Posterior vena cava (tissue), 2 donors: ENCODE measurements at places on chromosomes 11 and 22.

- DNase-seq = no peak
Observed at GRCh38 chr11:15119826-15120225, 5.1 kb downstream of the INSC start.

DNA sequence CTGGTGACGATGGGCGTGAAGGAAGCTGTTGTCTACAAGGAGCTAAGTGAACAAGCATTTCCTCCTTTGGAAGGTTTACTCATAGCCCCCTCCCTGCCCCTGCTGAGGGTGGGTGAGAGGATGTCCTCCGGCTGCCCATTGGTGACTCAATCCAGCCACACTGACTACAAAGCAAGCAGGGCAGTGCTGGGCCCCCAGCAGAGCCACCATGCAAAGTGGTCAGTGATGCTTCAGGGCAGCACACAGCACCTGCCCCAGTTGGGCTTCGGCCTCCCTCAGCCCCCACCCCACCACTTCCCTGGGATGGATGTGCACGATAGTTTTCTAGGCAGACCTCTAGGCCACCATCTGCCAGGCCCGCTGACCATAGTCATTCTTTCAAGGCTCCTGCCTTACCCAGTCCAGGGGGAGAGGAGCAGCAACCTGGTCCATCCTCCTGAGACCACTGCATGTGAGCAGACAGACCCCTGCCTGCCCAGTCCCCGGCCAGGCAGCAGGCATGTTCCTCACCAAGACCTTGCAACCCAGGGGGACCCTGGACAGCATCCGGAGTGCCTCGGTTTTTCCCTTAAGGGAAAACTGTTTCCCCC lies 125.1 kb downstream of the BCR start:
- peak; percentile 77 for DNase-seq

- peak; percentile 38 for DNase-seq
Observed at GRCh38 chr22:19046719-19047609, 75.2 kb downstream of the DGCR2 start.

GRCh38 chr11:66011785-66012303 lies at the start of gene CST6:
TSS of gene CST6 (plus strand) at chr11:66012008. CDS start at chr11:66012045, 37 bp downstream.
- DNase-seq = no peak

- DNase-seq = no peak
Observed at GRCh38 chr11:26243426-26243825, 88.5 kb upstream of the ANO3 start.

DNA sequence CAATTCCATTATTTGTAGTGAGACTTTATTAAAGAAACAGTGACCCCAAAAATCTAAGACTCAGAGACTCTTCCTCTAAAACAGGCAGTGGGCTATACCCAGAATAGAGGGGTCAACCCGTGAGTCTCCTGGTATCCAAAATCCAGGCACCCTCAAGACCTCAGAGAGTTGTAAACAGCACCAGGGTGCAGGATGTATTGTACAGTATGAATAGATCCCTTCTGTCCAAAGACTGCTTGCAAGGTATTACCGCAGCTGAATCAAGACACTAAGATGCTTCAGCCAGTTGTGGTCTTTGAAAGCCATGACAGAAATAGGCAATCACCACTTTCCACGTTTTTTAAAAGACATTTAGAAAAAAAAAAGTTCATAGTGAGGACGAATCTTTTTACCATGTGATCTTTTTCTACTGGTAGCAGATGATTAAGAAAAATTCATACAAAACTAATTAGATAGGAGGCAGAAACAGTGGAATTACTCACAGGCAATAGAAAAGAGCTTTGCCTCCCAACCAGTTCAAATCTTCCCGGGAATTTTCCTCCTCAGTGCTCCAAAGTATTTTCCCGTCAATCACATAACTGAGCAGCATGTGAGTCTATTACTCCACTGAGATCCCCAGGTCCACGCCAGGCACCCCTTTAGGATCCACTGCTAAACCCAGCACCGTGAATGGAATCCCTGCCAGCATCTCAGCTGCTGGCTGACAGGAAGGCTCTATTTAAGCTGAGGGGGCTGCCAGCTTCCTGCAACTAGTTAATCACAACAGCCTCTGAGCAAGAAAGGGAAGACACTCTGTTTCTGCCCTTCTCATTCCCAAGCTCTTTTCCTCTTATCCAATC lies 113.1 kb downstream of the ETS1 start:
- no peak for DNase-seq

DNA sequence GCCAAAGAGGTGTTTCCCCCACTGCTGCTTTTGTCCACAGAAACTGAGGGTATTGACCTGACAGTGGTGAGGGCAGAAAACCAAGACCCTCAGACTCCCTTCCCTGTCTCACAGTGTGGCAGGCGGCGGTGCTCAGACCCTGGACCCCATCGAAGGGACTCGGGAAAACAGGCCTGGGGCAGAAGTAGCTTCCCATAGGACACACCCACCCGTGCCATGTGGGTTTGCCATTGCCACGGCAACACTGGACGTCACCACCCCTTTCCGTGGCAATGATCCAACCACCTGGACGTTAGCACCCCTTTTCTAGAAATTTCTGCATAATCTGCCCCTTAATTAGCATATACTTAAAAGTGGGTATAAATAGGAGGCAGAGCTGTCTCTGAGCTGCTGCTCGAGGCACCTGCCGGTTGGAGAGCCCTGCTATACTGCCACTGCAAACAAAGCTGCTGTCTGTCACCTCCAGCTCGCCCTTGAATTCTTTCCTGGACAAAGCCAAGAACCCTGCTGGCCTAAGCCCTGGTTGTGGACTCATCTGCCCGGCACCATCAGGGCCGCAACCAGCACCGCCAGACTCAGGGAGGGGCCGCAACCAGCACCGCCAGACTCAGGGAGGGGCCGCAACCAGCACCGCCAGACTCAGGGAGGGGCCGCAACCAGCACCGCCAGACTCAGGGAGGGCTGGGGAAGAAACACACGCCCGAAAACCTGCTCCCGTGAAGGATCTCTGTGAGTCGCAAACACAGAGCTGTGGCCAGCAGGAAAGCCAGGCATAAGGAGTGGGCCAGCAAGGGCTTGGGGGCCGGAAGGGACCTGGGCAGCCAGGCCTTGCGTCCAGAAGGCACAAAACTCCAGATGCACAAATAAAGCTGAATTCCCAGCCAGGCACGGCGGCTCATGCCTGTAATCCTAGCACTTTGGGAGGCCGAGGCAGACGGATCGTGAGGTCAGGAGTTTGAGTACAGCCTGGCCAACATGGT lies 10.4 kb downstream of the MLC1 start:
- peak; percentile 69 for DNase-seq

GRCh38 chr11:95147364-95147905 lies 57.8 kb downstream of the ENDOD1 start:
- DNase-seq = no peak

- no peak for DNase-seq
Observed at GRCh38 chr22:19932367-19933206, 9.0 kb upstream of the COMT start.

- no peak for DNase-seq
Observed at GRCh38 chr11:45449036-45449601, 163.0 kb upstream of the SYT13 start.

- DNase-seq = no peak
Observed at GRCh38 chr11:13073119-13073981, 64.2 kb downstream of the RASSF10 start.

DNA sequence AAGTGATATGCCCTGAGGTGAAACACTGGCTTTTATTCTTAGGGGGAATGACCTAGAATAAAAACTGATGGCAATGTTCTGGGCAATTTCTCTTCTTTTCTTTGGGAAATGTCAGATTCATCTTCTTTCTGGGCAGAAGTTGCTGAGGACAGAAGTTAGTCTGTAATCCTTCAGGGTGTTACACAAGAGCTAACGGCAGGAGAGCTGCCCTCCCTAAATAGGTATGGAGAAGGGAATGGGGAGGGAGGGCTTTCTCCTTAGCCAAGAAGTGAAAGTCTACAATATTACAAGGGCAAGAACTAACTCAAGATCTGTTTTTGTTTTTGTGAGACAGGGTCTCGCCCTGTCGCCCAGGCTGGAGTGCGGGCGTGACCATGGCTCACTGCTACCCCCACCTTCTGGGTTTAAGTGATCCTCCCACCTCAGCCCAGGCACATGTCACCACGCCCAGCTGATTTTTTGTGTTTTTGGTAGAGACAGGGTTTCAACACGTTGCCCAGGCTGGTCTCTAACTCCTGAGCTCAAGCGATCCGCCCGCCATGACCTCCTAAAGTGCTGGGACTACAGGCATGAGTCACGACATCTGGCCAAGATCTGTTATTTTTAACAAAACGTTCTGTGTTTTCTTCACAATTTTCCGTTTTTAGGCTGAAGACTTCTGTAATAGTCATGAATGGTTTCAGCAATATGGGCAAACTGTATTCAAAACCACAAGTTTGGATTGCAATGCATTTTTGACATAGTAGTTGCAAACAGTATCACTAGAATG lies 7.2 kb downstream of the PIWIL4 start:
- DNase-seq = no peak

GRCh38 chr22:49214976-49215375 lies 612.7 kb downstream of the BRD1 start:
- DNase-seq = peak; percentile 65

GRCh38 chr11:128448981-128449713 lies 138.2 kb downstream of the ETS1 start:
- DNase-seq = no peak

- no peak for DNase-seq
Observed at GRCh38 chr11:10529279-10529678, 11.7 kb downstream of the RNF141 start.

- DNase-seq = no peak
Observed at GRCh38 chr22:38513063-38513462, 7.0 kb upstream of the DDX17 start.

DNA sequence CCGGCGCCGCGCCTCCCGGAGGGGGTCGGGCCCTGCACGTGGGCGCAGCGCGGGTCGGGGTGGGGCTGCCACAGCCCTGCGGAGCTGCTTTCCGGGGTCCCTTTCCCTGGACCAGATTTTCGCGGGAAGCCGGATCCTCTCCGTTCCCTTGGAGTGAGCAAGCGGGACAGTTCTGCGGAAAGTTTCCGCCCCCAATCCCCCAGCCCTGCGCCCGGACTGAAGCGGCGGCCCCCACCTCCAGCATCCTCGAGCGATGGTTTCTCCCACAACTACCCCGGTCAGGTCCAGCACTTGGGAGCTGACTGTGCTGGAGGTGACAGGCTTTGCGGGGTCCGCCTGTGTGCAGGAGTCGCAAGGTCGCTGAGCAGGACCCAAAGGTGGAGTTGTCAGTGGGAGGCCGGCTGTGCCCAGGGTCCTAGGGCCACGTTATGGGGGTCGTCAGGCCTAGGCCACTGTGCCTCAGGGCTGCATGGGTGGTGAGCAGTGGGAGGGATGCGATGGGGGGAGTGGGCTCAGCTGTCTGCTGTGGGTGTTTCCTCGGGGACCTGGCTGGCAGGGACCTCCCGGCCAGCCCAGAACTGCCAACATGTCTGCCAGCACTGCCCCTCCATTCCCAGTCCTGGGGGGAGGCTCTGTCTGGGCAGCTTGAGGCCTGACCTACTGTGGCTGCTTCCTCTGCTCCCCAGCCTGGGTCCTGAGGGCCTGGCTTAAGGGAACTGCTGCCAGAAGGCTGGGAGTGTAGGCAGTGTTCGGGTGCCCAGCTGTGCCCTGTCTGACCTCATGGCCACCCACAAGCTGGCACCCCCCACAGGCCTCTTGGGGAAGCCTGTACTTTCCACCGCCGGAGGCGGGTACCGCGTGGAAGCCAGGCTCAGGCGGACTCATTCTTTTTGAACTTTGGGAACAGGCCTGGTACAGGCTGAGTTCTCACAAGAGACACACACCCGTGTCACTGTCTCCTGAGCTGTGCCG lies 726 bp downstream of the ST3GAL4 start:
- DNase-seq = peak; percentile 84

DNA sequence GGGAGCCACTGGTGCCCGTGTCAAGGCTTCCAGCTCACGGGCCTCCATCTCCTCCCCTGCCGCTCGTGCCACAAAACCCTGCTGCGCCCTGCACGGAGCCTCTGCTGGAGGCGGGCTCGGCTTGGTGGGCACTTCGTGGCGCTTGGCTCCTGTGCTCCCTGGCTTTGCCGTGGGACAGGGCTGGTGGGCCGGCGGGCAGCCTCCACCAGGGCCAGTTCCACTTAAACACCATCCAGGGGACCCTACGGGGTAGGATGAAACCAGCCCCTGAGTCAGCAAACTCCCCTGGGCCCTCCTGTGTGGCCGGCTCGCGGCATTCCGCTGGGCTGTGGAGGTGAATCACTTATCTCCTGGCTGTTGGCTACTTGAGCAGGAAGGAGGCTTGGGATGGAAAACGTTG lies 1304.6 kb downstream of the BRD1 start:
- DNase-seq = no peak

DNA sequence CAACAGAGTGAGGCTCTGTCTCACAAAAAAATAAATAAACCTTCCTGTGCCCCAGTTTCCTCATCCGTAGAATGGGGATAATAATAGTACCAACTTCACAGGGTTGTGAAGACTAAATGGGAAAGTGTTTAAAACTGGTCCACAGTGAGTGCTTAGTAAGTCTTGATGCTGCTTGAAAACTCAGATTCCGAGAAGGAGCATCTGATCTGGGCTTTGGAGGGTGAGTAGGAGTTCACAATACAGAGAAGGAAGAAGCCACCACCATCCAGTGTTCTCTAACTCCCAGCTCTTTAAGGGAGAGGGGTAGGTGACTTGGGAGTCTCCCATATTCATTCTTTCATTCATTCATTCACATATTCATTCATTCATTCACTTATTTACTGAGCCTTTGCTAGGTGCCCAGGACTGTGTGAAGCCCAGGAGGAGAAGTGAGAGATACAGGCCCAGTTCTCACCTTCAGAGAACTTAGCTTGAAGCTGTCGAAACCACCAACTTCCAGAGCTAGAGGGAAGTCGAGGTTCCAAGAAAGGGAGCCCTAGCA lies 17.7 kb downstream of the CYTH4 start:
- DNase-seq = no peak

DNA sequence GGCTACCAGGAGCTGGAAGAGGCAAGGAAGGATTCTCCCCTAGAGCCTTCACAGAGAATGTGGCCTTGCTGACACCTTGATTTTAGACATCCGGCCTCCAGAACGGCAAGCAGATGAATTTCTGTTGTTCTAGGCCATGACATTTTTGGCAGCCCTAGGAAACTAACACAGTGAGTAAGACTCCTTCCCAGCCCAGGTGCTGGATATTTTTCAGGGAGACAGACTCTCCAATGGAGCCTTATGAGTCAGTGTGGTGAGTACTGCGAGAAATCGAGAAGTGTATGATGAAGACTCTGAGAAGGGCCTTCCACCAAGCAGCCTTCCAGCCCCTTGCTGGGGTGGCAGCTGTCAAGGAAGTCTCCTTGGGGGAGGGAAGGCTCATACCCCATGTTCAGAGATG lies 114.4 kb downstream of the OSBP2 start:
- DNase-seq = no peak

- no peak for DNase-seq
Observed at GRCh38 chr11:37710031-37710430, 1112.0 kb upstream of the RAG2 start.

- DNase-seq = no peak
Observed at GRCh38 chr11:7506243-7506642, 7.6 kb upstream of the PPFIBP2 start.

- peak; percentile 74 for DNase-seq
Observed at GRCh38 chr11:70742553-70743291, 344.4 kb downstream of the CTTN start.
